Muscle of leg (tissue), 16 donors: ENCODE measurements at places on chromosomes 5 and 9.

DNA sequence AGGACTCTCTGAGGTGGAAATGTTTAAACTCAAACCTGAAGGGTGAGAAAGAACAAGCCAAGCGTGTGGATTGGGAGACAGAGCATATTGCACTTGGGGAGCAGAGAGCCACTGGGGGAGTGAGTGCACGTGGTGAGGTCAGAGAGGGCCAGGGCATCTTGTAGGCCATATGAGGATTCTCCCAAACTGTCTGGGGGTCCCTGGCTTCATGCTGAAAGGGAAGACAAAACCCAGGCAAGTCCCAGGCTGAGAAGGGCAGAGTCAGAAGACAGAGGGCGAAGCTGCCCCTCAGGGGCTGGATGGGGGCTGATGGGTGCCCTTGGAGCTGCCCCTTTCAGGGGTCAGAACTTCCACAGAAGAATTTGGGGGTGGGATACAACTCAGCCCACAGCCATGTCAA is 215.3 kb upstream of the S1PR3 start:
- DNase-seq: no peak

- no peak for DNase-seq
Observed at GRCh38 chr5:101561018-101561417, 657.9 kb upstream of the ST8SIA4 start.

- no peak for DNase-seq
Observed at GRCh38 chr5:112283034-112283582, 136.0 kb downstream of the EPB41L4A start.

DNA sequence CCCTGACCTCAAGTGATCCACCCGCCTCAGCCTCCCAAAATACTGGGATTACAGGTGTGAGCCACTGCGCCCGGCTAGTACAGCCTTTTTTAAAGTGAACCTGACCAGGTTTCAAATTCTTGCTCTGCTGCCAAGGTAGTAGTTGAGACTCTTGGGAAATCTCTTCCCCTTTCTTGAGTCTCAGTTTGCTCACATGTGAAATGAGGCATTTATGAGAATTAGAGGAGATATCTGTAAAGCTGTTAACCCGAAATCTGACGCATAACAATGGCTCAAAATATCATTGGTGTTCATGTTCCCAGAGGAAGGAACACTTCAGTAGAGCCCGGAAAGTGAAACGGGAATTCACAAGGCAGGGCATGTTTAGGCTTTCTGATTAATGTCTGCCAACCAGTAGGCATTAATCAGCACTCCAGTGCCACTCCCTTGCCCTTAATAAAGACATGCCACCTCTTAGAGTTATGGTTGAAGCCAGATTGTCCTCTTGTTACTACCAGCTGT is 1.5 kb downstream of the ARPC5L start:
- no peak for DNase-seq

- no peak for DNase-seq
Observed at GRCh38 chr9:131333771-131334628, 44.5 kb downstream of the PLPP7 start.

DNA sequence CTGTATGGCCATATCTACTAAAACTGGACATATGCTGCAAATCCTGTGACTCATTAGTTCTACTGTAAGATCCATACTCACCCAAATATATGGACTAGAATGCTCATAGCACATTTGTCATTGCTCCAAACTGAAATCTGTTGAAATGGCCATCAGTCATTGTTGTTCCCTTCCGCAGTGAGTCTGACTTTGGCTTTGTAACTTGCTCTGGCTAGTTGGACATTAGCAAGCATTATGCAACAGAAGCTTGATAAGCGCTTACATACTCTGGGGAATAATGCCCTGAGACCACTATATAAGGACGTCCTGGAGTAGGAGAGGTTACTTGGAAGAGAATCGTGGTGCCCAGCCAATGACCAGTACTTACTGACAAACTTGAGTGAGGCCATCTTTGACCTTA is 9.0 kb downstream of the KIAA1958 start:
- no peak for DNase-seq

DNA sequence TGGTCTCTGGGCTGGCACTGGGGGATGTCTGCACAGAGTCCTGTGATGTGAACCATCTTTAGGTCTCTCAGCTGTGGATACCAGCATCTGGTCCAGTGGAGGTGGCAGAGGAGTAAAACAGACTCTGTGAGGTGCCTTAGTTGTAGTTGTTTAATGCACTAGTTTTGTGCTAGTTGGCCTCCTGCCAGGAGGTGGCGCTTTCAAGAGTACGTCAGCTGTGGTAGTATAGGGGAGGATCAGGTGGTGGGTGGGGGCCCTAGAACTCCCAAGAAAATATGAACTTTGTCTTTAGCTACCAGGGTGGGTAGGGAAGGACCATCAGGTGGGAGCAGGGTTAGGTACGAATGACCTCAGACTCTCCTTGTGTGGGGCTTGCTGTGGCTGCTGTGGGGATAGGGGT is 197.1 kb downstream of the TMC1 start:
- DNase-seq: no peak

- DNase-seq: no peak
Observed at GRCh38 chr9:98539954-98540353, 168.8 kb downstream of the GABBR2 start.

- DNase-seq: no peak
Observed at GRCh38 chr5:61329550-61330128, 2.4 kb upstream of the ZSWIM6 start.

DNA sequence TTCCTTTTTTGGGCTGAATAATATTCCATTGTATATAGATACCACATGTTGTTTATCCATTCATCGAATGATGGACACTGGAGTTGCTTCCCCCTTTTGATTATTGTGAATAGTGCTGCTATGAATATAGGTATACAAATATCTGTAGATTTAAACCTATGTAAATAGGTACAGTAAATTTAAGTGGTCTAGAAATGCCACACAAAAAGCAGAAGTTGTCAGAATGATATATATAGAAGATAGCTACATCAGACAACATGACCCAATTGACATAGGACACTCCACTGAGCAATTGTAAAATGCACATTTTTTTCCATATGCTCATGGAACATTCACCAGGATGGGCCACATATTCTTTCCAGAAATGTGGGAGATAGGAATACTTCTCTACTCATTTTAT is 77.6 kb downstream of the SMIM15 start:
- no peak for DNase-seq

GRCh38 chr5:1814183-1815020 is 13.2 kb downstream of the NDUFS6 start:
- no peak for DNase-seq
